GM03348 (cell line): ENCODE measurements at places on chromosomes 3 and 15.

GRCh38 chr15:40618023-40618422 lies 24.0 kb downstream of the KNL1 start:
- no peak for DNase-seq

- no peak for DNase-seq
Measured at GRCh38 chr3:118088696-118089095, 946.0 kb downstream of the IGSF11 start.

DNA sequence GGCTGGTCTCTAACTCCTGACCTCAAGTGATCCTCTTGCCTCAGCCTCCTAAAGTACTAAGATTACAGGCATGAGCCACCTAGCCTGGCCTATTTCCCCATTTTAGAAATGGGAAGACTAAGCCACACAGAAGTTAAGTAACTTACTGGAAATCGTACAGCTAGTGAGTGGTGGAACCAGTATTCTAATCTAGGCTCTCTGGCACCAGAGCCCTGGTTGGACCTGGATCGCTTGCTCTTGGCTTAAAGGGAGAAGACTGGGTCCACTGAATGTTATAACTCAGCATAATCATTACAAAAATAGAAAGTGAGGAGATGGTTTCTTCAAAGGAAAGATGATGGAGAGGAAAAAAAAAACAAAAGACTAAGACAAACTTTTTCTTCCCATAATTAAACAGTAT lies 37.4 kb upstream of the CNTN3 start:
- no peak for DNase-seq

DNA sequence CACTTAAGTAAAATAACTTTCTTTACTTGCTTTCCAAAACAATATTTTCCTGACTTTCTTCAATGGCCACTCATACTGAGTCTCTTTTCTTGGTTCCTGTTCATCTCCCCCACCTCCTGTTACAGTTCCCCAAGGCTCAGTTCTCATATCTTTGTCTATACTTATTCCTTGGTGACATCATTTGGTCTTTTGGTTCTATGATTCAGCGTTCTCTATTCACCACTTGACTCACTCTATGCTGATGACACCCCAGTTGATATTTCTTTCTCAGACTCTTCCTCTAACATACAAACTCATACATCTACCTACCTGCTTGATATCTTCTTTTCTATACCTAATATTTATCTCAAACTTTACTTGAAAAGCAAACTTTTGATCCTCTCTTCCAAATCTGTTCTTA lies 85.0 kb upstream of the P3H2 start:
- DNase-seq = peak; percentile 41

DNA sequence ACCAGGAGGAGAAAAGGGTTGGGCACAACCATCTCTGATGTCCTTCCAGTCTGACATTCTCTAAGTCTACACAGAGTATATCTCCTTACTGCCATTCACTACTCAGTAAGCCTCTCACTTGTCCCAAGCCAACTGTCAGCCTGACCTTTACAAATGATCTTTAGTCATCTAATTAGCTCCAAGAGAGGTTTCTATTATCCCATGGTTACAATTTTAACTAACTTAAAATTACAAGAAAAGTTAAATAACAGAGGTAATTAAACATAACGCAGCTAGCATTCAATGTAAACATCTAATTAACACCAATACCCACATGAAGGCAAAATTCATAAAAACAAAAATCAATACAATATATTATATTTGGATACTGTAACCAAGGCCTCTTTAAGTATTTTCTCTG lies 126.9 kb downstream of the LSAMP start:
- no peak for DNase-seq

DNA sequence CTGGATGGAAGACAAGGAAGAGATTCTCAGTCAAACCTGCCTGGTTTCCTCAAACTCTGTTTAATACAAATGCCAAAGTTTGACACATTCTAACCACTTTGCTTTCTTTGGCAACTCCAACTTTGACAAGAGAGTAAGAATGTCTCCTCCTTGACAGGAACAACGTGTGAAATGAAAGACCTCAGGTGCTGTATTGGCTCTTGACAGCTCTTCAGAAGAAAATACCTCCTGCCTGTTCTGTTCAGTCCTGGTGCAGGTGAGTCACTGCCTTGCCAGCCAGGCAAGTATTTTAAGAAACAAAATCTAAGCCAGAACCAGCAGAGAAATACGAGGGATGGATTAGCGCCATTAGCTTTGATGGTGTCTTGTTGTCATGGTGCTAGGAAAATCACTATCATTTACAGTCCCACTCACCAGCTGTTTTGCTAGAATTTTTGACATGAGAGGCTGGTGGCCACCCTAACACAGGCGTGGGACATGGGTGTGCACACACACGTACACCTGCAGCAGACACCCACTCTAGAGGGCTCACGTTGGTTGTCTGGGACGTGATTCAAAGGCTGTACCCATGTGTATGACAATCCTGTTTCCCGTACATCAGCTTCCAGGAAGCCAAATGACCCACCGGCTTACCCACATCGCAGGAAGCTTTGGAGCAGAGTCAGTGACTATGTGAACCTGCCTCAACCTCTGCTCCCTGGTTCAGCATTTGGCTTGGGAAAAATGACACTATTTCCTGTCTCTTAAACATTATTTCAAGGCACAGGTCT lies 60.4 kb downstream of the CCNL1 start:
- no peak for DNase-seq

DNA sequence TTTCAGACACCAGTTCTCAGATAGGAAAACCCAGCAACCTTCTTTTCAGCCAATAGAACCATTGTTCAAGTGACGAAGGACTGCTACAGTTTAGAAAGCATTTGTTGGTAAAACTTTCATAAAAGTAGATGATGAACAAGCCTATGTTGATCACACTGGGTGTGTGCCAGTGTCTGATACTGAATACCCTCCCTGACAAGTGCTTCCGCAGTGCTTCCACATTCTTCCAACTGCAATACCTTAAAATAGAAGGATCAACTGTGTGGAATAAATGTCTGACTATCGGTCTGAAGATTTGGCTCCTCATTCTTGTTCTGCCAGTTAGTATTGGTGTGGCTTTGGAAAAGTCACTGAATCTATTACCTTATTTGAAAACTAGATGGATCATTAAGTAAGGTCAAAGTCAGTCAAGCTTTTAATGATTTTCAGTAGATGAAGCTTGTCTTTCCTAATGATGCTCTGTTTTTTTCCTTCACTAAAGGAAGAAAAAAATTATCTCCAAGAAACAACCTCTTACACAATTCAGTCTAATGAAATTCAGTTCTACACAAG lies 479.4 kb upstream of the CBLB start:
- no peak for DNase-seq

DNA sequence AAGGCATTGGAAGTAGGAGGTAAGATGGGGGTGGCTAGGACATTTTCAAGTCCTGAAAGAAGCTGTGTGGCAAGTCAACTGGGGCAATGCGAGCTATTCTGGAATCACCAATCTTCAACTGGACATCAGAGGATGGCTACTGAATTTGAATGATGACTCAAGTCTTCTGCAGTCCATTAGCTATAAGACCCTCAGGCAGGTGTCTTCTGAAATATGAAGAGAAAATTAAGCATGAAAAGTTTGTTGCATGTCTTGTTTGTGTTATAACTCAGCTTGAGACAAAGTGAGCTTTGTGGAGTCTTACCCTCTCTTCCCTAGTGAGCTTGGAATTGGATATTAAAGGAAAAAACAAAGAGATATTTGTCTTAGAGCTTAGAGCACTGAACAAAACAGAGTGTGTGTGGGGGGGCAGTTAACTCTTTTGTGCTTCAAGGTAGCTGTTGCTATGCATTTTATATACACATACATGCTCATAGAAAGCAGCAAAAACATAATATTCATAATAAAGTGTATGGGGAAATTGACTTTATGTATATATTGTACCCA lies 979.1 kb downstream of the MCTP2 start:
- no peak for DNase-seq

GRCh38 chr3:142105991-142106390 lies 43.4 kb downstream of the TFDP2 start:
- no peak for DNase-seq
